Stimulated activated CD4-positive, alpha-beta T cell treated with anti-CD3 and anti-CD28 coated beads, Interleukin-12 subunit alpha, Interleukin-12 subunit beta, amount 100 ng/mL, for 24 hours (primary cell): ENCODE measurements at places on chromosomes 13 and 19.

GRCh38 chr13:70795484-70795883 lies 687.2 kb upstream of the KLHL1 start:
- no peak for DNase-seq

DNA sequence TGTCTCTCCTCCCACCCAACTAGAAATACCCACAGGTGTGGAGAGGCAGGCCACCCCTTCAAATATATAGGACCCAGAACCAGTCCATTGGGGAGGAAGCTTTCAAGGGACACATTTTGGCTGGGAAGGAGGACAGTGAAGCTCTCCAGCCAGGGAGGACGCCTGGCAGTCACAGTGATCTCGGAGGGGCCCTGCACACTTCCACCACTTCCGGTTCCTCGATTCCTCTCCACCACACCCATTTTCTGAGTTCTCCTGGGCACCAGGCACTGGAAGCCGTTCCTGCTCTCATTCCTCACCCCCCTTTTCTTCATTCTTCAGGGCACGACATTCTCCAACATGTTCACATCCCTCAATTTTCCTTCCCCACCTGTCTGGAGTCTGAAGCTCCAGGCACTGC lies 30.4 kb upstream of the CEACAM21 start:
- DNase-seq, result no peak

- peak; percentile 35 for DNase-seq
Observed at GRCh38 chr19:15464394-15465385, at the start of gene RASAL3. RASAL3 (minus strand) TSS chr19:15464544; CDS start chr19:15464358, 186 bp downstream.

DNA sequence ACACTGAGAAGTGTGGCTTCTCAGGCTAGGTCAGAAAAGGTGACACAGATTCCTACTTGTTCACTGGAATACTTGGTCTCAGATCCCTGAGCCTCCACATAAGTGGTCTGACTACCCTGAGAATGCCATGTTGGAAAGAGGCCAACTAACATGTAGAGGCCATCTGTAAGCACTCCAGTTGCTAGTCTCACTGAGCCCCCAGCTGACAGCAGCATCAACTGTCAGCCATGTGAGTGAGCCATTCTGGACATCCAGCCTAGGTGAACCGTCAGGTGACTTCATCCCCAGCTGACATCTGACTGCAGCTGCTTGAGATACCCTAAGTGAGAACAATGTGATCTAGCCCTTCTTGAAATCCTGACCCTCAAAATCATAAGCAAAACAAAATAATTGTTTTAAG lies 18.1 kb upstream of the ARL11 start:
- DNase-seq, result no peak

DNA sequence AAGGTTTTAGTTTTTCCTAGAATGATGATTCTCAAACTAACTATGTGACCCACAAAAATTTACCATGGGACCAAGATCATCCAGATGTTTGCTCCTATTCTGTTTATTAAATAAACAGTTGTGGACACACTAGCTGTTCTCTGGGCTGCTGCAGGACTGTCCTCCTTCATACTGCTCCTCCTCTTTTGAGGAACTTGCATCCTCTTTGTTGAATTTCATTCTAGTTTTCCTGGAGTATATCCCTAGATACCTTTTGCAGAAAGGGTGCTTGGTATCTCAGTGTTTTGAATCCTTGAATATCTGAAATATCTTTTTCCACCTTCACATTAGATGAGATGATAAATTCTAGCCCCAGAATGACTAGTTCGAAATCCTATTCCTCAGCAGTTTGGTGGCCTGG lies 24.1 kb downstream of the VASP start:
- DNase-seq, result no peak

DNA sequence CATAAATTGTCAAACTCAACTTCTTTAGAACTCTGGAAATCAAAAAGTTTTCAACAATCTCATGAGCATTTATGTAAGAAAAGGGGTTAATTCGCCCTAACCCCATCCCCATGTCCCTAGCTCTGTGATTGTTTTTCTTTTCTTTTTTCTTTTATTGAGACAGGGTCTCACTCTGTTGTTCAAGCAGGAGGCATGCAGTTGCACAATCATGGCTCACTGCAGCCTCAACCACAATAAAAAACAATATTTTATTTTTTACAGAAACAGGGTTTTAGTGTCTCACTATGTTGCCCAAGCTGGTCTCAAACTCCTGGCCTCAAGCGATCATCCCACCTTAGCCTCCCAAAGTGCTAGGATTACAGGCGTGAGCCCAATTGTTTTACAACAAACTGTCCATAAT lies 16.7 kb downstream of the VWA8 start:
- no peak for DNase-seq

GRCh38 chr13:32468502-32469142 lies 40.7 kb upstream of the N4BP2L1 start:
- DNase-seq, result no peak

DNA sequence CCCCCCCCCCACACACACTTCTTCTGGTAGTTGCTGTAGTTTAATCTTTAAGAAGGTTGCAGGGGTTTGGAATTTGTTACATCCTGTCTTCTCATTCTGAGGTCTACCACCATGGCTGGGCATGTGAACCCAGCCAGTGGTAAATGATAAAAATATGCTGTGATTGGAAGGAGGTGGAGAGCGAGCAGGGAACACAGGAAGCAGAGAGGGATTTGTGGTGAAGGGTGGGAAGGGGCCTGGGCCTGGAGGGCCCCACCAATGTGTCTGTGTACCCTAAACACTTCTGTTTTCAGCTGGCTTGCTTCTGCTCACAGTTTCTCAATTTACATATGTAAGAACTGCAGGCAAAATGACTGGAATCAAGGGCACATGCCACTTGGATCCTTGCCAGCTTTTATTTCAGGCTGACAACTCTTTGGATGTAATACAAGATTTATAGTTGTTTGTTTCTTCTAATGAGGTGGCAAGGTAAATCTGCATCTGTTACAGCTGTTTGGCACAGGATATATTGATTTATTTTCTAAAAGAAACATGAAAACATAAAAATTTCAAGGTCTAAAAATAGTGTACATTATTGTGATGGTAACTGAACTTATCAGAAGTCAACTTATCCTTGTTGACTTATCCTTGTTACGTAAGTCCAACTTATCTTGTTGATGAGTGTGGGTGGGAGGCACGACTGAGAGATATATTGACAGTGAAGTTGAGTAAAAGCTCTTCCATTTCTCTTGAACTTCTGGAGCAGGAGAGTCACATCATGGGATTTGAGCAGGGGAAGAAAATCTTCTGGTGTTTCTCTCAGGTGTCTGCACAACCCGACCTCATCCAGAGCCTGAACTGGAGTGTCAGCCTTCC lies 313.2 kb downstream of the SHISA2 start:
- no peak for DNase-seq

- DNase-seq, result no peak
Observed at GRCh38 chr13:111978546-111978945, 88.4 kb upstream of the SOX1 start.

GRCh38 chr13:61954092-61954491 lies 538.4 kb upstream of the PCDH20 start:
- no peak for DNase-seq

- no peak for DNase-seq
Observed at GRCh38 chr13:28753208-28753892, 34.6 kb upstream of the SLC46A3 start.

- no peak for DNase-seq
Observed at GRCh38 chr19:18468517-18468916, 30.6 kb upstream of the ISYNA1 start.

- no peak for DNase-seq
Observed at GRCh38 chr19:38900743-38901190, 998 bp downstream of the NFKBIB start.

- no peak for DNase-seq
Observed at GRCh38 chr13:41028051-41028450, 8.9 kb upstream of the ELF1 start.

DNA sequence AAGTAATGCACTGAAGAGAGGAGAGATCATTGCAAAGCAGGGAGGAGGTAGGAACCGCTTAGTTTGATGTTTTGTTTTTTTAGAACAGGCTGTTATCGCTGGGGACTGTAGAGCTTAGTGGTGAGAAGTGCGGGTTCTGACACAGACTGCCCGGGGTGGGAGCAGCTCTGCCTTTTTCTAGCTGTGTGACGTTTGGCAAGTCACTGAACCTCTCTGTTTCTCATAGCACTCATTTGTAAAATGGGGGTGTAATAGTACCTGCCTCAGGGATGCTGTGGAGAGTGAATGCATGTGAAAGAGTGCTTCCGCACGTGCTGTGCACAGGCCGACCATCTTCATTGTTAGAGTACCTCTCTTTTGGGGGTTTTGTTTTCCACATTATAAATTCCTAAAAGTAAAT lies 19.3 kb downstream of the PRAM1 start:
- DNase-seq, result no peak

DNA sequence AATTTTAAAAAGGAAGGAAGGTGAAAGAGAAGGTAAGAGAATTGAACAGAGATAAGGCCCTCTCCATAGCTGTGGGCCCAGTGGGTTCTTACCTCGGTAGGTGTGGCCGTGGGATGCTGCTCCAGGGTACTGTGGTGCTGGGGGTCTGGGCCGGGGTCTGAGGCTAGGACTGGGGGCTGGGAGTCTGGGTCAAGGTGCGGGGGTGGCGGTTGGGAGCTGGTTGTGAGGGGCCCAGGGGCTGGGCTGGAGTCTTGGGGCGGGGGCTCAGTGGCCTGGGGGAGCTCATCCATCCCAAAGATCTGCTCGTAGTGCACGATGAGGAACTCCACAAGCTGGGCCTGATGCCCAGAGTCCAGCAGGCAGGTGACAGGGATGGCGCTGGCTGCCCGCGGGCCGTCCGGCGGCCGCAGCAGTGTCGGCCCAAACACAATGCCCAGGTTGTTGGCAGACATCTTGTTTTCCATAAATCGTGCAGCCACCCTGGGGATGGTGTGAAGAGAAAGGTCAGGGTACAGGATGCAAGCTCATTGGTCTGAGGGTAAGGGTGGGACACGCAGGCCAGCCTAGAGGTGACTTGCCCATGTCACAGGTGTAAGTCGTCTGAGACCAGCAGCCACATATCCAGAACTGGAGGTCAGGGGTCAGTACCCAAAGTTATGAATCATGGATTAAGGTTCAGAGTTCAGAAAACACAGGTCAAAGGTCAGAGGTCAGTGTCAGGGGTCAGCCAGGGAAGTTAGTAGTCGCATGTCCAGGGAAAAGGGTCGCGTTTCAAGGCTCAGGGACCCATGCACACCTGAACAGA lies 5.9 kb upstream of the LPAR2 start:
- no peak for DNase-seq

DNA sequence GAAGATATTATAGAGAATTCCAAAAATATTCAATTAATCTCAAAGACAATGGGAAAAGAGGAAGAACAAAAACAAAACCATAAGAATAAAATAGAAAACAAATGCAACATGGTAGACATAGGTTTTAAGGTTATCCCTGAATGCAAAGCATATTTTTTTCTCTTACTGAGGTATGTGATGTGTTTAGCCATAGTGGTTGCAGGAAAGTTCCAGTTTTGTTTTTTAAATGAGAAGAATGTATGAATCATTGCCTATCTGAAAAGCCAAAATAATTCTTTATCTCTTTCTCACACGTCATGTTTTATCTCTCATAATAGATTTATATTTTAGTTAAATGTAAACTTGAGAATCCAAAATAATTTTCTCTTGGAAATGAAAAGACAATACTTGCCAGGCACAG lies 2591.7 kb upstream of the PCDH20 start:
- DNase-seq, result no peak

- DNase-seq, result no peak
Observed at GRCh38 chr19:19160461-19161035, 9.5 kb downstream of the MEF2B start.

GRCh38 chr19:17873786-17874757 lies 2.3 kb downstream of the SLC5A5 start:
- peak; percentile 70 for DNase-seq

GRCh38 chr19:17079710-17080439 lies 4.3 kb downstream of the MYO9B start:
- DNase-seq, result peak; percentile 62

GRCh38 chr19:45189971-45190370 lies 11.4 kb downstream of the BLOC1S3 start:
- DNase-seq, result no peak

- DNase-seq, result no peak
Observed at GRCh38 chr13:86155756-86156155, 356.5 kb upstream of the SLITRK6 start.

- DNase-seq, result no peak
Observed at GRCh38 chr19:42276284-42276683, 7.2 kb downstream of the CIC start.

- DNase-seq, result no peak
Observed at GRCh38 chr19:6471076-6471475, 7.0 kb downstream of the CRB3 start.

- DNase-seq, result no peak
Observed at GRCh38 chr19:383040-383439, 25.9 kb downstream of the C2CD4C start.

DNA sequence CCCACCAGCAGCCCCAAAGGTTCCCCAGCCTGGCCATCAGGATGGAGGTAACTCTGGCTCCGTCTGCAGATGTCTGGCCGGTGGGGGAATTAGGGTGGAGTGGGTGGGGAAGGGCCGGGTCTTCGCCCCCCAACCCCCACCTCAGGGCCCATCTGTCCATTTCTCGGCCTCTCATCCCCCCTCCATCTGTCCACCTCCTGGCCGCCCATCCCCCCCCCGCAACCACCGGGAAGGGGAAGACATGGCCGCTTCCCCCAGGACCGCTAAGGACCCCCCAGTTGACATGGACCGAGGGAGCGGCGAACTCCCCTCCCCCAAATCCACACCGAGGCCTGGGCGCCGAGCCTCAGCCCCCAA lies 793 bp downstream of the LRFN1 start:
- no peak for DNase-seq

DNA sequence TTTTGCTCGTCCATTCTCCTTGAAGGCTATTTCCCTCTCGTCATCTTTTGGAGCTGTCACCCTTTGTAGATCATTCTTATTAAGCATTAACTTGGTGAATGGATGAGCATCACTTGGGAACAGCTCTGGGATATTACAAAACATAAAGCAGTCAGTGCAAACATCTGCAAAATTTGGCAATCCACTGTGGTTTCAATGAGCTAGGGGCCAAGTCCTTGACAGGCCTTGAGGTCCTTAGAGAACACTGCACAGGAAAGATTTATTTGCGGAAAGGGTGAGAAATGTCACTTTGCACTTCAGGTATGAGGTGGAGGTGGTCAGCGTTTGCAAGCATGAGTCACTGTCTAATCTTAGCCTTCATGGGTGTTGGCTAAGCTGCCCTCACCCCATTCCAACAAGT lies 239.7 kb upstream of the MAB21L1 start:
- no peak for DNase-seq

GRCh38 chr13:42959615-42960014 lies 32.4 kb downstream of the EPSTI1 start:
- no peak for DNase-seq
